ENCODE measurements at places on chromosomes 7 and 10.

- no peak for DNase-seq
Measured at GRCh38 chr10:110527731-110528171, 30.0 kb downstream of the DUSP5 start.

GRCh38 chr10:72875250-72876055 is 18.1 kb upstream of the OIT3 start:
- no peak for DNase-seq

DNA sequence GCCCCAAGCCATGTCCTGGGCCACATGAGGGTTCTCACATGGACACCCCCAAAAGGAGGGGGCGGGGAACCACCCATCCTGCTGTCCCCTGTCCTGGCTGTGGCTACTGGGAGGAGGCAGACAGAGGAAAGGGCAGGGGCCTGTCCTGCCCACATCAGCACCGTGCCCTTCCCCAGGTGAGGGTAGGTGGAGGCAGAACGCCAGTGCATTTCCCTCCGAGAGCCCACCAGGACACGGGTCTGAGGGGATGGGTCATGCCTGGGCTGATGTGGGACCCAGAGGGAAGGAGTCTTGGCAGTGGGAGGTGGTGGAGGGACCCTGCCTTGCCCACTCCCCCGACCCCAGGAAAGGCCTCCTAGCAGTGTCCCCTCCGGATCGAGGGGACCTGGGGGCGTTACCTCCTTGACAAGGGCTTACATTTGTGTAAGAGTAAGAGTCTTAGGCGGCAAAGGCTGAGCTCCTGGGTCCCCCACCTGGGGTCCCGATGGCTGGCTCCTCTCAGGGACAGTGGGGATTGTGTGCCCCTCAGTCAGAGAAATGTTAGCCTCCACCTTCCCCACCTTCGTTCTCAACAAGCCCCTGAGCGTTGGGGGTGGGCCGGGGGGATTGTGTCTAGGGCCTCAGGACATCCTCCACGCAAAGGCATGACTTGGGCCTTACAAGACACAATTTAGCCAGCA is 6.1 kb downstream of the CRYGN start:
- no peak for DNase-seq

GRCh38 chr7:149713061-149713730 is 60.2 kb downstream of the ZNF467 start:
- no peak for DNase-seq

DNA sequence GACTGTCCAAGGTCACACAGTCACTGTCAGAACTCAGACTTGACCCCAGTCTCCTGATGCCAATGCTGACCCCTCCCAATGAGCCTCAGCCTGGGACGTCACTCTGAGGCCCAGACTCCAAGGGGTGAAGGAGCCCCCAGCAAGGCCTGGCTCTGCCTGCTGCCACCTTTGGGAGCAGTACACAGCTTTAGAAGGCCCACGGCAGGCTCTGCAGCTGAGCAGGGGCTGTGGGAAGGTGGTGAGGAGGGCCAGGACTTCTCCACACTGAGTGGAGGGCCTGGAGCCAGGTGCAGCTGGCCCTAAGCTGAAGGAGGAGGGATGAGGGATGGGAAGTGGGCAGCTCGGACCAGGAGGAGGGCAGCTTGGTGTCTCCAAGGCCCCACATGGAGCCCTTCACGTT is 23.9 kb upstream of the ZMIZ1 start:
- DNase-seq: no peak

GRCh38 chr7:26637610-26638009 is 226.8 kb downstream of the SKAP2 start:
- no peak for DNase-seq

DNA sequence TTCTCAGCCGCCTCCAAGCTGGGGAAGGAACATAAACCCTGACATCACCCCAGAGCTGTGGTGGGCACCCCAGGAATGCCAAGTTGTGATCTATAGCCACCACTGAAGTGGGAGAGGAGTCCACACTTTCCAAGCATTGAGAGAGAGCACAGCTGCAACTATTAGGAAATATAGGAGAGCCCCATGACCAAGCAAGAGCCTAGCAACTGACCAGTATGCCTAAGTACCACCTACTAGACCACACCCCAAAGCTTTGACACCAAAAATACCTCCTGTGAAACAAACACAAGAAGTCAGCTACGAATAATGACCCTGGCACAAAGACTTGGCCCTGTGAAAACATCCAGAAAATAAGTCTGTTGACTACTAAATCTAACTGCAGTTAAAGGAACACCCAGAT is 804.1 kb upstream of the IGFBP3 start:
- DNase-seq: no peak

DNA sequence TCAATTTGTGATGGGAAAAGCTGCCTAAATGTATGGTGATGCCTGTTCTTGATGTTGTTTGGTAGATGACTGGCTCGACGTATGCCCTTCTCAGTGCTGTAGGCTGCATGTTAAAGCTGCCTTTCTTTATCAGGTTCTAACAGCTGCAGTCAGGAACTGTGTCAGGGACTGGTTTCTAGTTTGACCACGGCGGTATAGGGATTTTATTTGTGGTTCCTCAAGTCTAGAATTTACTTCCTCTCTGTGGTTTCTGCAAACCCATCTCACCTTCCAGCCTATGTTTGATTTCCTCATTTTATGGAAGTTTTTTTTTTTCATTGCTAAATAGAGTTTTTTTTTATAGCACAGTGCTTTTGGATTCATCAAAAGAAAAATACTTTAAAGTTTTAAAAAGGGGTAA is 26.5 kb downstream of the LMTK2 start:
- no peak for DNase-seq

- DNase-seq: peak; percentile 77
Measured at GRCh38 chr10:124710266-124710881, 33.8 kb downstream of the FAM53B start.

DNA sequence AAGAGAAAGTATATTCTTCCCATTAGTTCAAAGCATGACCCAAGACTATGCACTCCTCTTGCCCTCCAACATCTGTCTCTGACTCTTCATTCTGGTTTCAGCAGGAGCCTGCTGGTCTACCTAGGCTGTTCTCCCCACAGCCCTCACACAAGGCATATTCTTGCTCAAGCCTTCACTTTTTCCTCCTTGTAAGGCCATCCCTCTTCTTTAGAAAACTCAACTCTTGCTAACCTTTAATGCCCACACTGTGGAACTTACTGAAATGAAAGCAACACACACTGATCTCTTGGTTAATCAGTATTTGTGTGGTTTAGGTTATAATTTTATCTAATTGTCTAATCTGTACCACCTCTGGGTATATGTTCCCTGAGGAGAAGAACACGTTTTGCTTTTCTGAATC is 75.8 kb downstream of the PRKCQ start:
- DNase-seq: no peak

GRCh38 chr10:50470345-50470744 is 153.4 kb downstream of the SGMS1 start:
- no peak for DNase-seq

- no peak for DNase-seq
Measured at GRCh38 chr7:101687791-101688182, 58.7 kb upstream of the MYL10 start.

GRCh38 chr10:17409170-17409733 is 45.1 kb downstream of the ST8SIA6 start:
- DNase-seq: no peak

Data from thyroid gland (tissue), 4 donors.